Fibroblast of skin of back (primary cell): ENCODE measurements at places on chromosomes 12 and 14.

- DNase-seq: no peak
Measured at GRCh38 chr12:34377243-34378035, 355.1 kb downstream of the ALG10 start.

DNA sequence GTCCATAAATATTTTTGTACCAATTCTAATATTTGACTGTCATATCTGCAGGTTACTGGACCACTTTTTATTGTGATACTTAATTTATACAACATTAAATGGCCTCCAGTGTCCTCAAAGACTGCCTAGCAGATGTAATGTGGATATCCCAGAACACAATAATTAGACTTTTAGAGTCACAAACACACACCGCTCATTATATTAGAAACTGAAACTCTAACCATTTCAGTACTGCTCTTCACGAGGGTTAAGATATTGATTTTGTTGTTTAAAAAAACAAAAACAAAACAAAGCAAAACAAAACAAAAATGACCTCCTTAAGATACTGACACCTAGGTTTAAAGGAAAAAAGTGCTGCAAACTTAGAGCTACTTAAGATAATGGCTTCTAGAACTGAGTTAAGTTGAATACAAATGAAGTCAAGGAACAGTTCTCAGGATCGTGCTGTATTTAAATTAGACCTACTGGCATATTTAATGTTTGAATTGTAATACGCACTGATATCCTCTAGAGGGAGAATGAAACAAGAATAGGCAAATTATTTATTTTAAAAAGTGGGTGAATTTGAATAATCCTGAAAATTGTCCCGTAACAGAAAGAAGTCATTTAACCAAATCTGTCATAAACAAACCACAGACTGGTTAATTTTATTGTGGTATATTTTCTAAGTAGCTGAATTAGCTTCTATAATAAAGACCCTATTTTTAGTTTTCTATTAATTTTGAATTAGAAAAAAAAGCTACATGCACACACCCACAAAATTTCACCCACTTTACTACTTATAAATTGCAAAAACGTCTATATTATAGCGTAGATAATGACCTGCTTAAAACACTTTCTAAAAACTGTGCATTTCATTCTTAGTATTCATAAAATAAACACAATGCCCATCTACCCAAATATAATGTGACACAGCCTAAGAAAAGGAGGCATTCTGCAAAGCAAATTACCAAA lies 395.2 kb upstream of the DCN start:
- DNase-seq: peak; percentile 46

DNA sequence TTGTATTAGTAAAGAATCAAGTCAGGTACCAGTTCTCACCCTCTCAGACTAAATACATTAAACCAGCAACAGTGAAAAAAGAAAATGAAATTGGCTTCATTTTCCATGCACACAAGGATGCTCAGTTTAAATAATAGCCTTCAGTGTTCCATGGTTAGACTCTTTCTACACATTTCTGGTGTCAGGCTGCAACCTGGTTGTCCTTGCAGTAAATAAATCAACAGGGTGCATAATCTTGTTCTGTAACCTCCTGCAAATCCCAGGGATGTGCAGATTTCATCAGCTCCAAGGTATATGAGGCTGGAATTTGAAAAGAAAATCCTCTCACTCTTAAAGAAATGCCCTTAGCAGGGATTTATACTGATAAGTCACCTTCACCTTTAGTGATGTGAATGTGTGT lies 46.7 kb upstream of the BTG1 start:
- no peak for DNase-seq

DNA sequence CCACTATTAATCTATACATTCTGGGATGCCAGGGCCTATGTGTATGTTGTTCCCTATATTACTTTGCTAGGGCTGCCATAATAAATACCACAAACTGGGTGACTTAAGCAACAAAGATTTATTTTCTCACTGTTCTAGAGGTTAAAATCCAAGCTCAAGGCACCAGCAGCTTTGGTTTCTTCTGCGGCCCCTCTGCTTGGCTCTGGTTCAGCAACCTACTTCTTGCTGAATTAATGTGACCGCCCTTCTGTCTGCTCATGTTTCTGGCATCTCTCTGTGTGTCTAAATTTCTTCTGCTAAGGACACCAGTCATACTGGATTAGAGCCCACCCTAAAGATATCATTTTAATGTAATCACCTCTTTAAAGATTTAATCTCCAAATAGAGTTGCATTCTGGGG lies 84.7 kb downstream of the ZNF664 start:
- no peak for DNase-seq

DNA sequence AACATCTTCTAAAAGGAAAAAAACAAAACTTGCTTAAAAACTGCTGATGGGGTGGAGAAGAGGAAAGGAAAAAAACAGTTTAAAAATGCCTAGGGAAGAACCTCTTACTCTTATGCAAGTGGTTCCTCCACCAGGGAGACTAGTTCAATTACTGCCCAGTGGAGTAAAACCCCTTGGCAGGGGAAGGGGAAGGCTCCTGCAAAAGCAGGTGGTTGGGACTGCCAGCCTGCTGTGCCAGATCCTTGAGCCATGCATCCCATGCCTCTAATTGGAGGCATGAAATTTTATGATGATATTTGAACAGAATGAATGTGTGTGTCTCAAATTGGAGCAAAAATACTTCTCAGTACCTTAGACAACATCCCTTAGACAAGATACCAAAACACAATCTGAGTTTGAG lies 118.8 kb downstream of the FSCB start:
- no peak for DNase-seq

DNA sequence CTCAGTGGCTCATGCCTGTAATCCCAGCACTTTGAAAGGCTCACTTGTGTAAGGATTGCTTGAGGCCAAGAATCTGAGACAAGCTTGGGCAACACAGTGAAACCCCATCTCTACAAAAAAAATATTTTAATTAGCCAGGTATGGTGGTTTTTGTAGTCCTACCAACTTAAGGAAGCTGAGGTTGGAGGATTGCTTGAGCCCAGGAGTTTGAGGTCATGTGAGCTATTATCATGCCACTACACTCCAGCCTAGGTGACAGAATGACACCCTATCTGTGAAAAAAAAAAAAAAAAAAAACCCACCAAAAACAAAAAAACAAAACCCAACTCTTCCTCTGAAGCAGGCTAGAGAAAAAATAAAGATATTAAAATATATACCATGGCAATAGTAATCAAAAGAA lies 41.2 kb downstream of the TMEM116 start:
- DNase-seq: no peak

DNA sequence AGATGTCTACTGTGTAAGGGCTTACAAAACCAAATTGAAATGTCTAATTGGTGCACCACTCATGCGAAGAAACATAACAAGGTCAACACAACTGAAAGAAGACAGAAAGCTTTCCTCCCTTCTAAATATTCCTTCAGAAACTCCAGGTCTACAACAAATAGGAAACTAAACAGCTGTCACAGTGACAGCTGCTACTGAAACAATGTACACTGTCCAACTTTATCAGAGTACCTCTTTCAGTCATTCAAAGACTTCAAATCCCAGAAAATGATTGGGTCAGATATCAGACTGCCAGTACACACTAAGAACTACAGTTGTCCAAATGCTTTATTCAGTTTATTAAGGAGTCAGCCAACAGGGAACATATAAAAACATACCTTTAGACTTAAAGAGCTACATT lies 35.2 kb downstream of the CEP128 start:
- DNase-seq: no peak

GRCh38 chr12:20199780-20200179 lies 168.6 kb upstream of the PDE3A start:
- DNase-seq: no peak

GRCh38 chr12:96227365-96228106 lies 33.4 kb downstream of the ELK3 start:
- DNase-seq: no peak

- DNase-seq: no peak
Measured at GRCh38 chr14:92539419-92539818, 25.8 kb downstream of the RIN3 start.

DNA sequence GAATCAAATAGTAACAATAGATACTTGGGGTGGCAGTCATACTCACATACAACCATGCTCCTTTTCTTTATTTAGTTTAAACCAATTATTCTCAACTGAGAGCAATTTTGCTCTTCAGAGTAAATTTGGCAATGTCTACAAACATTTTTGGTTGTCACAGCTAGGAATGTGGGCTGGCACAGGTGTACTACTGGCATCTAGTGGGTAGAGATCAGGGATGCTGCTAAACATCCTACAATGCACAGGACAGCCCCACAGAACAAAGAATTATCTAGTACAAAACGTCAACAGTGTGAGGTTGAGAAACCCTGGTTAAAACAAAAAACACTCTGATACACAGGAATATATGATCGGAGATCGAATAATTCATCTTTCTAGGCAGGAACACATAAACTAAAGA lies 186.5 kb downstream of the NELL2 start:
- no peak for DNase-seq

GRCh38 chr12:7479771-7480170 lies 23.8 kb downstream of the CD163 start:
- DNase-seq: peak; percentile 9

DNA sequence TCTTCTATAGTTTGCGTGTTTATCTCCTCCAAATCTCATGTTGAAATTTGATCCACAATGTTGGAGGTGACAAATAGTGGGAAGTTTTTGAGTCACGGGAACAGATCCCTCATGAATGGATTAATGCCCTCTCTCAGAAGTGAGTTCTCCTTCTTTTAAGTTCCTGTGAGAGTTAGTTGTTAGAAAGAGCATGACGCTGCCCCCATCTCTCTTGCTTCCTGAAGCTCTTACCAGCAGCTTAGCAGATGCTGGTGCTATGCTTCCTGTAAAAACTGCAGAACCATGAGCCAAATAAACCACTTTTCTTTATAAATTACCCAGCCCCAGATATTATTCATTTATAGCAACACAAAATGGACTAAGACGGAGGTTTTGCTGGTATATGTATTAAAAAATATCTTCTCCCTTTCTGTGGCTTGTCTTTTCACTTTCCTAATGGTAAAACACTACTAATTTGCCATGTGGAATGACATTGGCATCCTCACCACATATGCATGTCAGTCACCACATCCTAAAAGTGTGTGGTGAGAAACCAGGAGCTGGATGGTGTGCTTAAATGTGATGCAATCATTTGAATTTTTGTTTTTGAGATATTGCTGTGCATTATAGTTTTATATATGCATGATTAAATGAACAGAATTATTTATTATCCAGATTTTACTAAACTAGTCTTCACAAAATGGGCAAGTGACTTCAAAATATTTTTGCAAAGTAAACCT lies 449.3 kb downstream of the ADAMTS20 start:
- no peak for DNase-seq

DNA sequence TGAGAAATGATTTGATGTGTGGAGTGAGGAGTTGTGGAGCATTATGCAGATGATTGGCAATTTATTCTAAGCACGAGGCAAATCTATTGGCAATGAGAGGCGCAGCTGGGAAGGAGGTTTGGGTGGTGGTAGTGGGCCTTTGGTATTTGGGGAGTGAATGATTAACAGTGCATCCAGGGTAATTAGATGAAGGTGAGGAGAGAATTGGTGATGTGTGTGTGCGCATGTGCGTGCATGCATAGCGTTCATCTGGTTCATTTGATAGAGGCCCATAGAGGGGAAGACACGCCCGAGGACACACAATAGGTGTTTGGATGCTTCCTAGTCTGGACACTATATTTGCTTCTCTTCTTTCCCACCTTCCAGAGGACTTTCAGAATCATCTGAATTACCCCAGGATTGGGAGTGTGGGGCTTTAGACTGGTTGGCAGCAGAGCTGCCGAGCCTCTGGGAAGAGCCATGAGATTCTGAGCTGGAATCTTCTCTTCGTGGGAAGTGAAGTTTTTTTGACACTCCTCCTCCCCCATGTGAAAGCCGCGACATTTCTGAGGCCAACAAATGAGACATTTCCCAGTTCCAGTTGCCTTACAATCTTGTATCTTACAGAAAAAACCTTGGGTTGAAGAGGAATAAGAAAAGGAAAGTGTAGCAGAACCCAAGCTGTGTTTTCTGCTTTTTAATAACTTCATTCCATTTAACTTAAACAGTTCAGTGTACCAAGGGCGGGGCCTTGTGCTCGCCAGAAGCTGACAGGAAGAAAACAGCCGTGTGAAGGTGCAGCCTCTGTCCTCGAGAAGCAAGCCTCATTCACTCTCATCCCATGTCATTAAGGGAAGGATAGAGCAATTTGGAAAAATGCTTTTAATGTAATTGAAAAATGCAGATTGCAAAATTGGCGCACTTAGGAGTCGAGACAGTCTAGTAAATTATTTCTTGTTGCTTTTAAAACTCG lies 65.2 kb downstream of the SLC25A47 start:
- DNase-seq: peak; percentile 15

GRCh38 chr12:10069099-10069498 lies 29.7 kb downstream of the CLEC1A start:
- peak; percentile 4 for DNase-seq
